ENCODE measurements at places on chromosomes 16 and 17. TPM values are rescaled to one million over a fixed set of nuclear protein-coding genes. Genes with fewer than 3 reads are reported as not detected.
A peak's percentile ranks its signal among the peaks of the same experiment; 100 is the strongest.

DNA sequence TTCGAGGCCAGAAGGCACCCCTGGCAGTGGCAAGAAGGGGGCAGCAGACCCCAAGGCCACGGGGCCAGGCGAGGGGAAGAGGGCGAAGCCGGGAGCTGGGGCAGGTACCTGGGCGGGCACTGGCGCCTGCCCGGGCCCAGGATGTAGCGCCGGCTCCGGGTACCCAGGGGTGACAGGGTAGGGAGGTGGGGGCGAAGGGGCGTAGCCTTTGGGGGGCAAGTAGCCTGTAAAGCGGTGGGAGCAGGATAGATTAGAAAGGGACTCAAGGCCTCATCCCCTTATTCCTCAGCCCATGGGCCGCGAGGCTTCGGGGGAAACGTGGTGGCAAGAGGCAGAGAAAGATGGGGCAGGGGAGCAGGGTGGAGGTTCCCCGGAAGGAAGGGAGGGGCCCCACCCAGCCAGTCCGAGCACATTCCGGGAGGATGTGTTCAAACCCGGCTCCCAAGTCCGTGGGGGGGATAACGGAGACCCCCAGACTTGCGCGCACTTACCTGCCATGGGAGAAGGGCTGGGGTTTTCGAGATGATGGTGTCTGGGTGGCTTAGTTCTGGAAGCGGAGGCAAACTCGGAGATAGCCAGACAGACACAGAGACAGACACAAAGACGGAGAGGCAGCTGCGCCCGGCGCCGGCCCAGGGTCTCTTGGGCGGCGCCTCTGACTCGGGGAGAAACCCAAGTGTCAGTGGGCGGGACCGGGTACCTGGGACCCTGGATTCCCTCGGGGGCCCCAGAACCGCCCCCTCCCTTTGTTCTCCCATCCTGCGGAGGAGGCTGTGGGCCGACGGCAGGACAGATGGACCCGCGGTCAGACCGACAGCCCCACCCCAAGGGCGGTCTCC lies 493 bp downstream of the PLSCR3 start:
- peak overlapping the region; percentile 97 for H3K4me3 ChIP-seq
- DNase-seq: peak; percentile 67
- H3K27ac ChIP-seq: peak overlapping the region; percentile 66
- H3K36me3 ChIP-seq: peaks cover 16% of the 10 kb centered on the region
- H3K4me1 ChIP-seq: peaks cover 10% of the 10 kb centered on the region

- peak overlapping the region; percentile 26 for H3K4me3 ChIP-seq
- no peak overlapping the region for H3K27ac ChIP-seq
- H3K4me1 ChIP-seq: peaks cover 32% of the 10 kb centered on the region
- no peaks in the 10 kb centered on the region for H3K27me3 ChIP-seq
These were observed 313 bp downstream of the UBTF start for GRCh38 chr17:44219108-44219615.

DNA sequence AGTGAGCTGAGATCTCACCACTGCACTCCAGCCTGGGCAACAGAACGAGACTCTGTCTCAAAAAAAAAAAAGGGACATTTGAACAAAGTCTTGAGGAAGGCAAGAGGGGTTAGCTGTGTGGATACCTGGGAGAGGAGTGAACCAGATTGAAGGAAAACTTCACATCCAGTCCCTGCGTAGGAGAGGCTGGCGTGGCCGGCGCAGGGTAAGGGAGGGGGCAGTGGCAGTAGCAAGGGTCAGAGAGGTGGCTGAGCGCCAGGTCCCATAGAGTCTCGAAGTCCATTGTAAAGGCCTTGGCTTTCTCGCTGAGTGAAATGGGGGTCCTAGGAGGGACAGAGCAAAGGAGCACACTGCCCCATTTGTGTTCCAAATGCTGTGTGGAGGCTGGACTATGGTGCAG lies 171.8 kb upstream of the WSCD1 start:
- no peaks in the 10 kb centered on the region for H3K36me3 ChIP-seq
- no peak overlapping the region for H3K4me3 ChIP-seq
- DNase-seq: no peak
- peaks cover 4% of the 10 kb centered on the region for H3K4me1 ChIP-seq

DNA sequence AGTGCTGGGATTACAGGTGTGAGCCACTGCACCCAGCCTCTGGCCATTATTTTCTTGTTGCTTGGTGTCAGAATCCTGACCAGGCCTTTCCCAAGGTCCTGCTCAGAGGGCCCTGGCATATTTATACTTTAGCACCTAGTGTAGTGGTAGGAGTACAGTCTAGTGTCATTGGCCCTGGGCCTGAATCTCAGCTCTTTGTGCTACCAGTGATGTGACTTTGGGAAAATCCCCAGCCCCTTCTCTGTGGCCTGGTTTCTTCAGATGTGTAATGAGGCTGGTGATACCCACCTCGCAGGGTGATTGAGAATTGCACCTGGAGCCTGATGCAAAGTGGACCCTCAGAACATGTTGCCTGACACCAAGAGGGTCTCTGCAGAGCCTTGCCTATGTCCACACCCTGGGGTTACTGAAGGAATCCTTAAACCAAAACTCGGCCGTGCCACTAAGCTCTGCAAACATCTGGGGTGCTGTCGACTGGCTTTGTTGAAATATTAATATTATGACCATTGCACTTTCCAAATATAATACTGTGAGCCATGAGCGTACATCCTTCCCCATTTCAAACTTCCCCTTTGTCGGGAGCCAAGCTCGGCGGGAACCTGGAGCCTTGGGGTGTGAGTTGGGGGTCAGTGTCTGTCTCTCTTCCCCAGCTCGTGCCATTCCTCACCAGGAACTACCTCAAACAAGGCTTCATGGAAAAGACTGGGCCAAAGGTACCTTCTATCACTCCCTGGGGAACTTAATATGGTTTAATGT lies 18.0 kb upstream of the RNF135 start:
- no peaks in the 10 kb centered on the region for H3K4me1 ChIP-seq
- no peaks in the 10 kb centered on the region for H3K27me3 ChIP-seq
- H3K27ac ChIP-seq: no peak overlapping the region
- no peak for DNase-seq
- H3K4me3 ChIP-seq: no peak overlapping the region

GRCh38 chr17:72697602-72698146 lies 394.8 kb downstream of the SLC39A11 start:
- H3K27ac ChIP-seq: no peak overlapping the region
- no peaks in the 10 kb centered on the region for H3K27me3 ChIP-seq
- no peak overlapping the region for H3K4me3 ChIP-seq
- DNase-seq: no peak

- H3K27me3 ChIP-seq: peaks cover 76% of the 10 kb centered on the region
- no peak overlapping the region for H3K27ac ChIP-seq
- no peaks in the 10 kb centered on the region for H3K4me1 ChIP-seq
These were observed 10.6 kb downstream of the SSTR5 start for GRCh38 chr16:1082952-1083675.

- H3K27ac ChIP-seq: no peak overlapping the region
- no peak overlapping the region for H3K4me3 ChIP-seq
- H3K36me3 ChIP-seq: no peaks in the 10 kb centered on the region
- peaks cover 13% of the 10 kb centered on the region for H3K27me3 ChIP-seq
- no peak for DNase-seq
These were observed 8.7 kb upstream of the PITPNA start for GRCh38 chr17:1571341-1571704.

- DNase-seq: no peak
- H3K27me3 ChIP-seq: peaks cover 5% of the 10 kb centered on the region
- H3K4me3 ChIP-seq: no peak overlapping the region
- H3K27ac ChIP-seq: no peak overlapping the region
- H3K36me3 ChIP-seq: peaks cover 5% of the 10 kb centered on the region
- H3K4me1 ChIP-seq: peaks cover 23% of the 10 kb centered on the region
These were observed 84.8 kb upstream of the CREBBP start for GRCh38 chr16:3965306-3965705.

DNA sequence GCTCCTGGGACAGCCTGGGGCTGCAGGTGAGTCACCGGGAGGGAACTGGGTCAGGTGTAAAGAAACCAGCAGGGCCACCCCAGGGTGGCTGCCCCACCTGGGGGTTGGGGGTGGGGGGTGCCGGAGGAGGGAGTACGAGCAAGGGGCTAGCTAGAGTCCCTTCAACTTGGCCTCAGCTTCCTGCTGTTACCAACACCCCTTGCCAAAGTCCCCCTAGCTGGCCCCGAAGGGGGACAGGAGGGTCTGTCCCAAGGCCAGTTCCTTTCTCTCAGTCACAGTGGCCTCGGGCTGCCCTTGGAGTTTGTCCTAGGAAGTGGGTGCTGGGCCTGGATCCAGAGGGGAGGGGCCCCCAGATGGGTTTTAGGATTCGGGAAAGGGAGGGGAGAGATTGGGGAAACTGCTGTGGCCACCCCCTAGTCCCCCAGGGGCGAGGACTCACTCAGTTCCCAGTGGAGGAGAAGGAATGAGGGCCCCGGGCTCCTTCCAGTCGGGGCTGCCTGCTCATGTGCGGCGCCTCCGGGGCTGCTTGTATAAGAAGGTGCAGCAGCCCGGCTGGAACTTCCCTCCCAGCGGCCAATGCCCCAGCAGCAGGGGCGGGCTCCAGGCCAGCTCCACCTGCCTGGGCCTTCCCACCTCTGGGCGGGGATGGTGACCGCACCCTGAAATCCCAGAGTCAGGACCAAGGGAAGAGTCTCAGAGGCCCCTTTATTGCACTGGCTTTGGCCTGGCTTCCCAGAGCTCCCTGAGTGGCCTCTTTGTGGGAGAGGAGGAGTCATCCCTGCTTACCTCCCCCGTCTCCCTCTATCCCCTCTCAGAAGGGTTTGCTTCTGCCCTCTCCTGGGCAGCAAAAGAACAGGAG lies 7.3 kb downstream of the ARHGAP27 start:
- no peak overlapping the region for H3K4me3 ChIP-seq
- peaks cover 3% of the 10 kb centered on the region for H3K27me3 ChIP-seq
- no peaks in the 10 kb centered on the region for H3K36me3 ChIP-seq
- no peaks in the 10 kb centered on the region for H3K4me1 ChIP-seq
- DNase-seq: no peak
- no peak overlapping the region for H3K27ac ChIP-seq

GRCh38 chr17:38881600-38882191 lies 11.8 kb downstream of the LASP1 start:
- H3K4me3 ChIP-seq: no peak overlapping the region
- peaks cover 5% of the 10 kb centered on the region for H3K36me3 ChIP-seq
- H3K27me3 ChIP-seq: no peaks in the 10 kb centered on the region
- peaks cover 100% of the 10 kb centered on the region for H3K4me1 ChIP-seq

- H3K27me3 ChIP-seq: peaks cover 33% of the 10 kb centered on the region
- DNase-seq: no peak
- no peaks in the 10 kb centered on the region for H3K36me3 ChIP-seq
- no peaks in the 10 kb centered on the region for H3K4me1 ChIP-seq
- no peak overlapping the region for H3K4me3 ChIP-seq
These were observed 73.2 kb upstream of the CIBAR2 start for GRCh38 chr16:85185303-85186100.

DNA sequence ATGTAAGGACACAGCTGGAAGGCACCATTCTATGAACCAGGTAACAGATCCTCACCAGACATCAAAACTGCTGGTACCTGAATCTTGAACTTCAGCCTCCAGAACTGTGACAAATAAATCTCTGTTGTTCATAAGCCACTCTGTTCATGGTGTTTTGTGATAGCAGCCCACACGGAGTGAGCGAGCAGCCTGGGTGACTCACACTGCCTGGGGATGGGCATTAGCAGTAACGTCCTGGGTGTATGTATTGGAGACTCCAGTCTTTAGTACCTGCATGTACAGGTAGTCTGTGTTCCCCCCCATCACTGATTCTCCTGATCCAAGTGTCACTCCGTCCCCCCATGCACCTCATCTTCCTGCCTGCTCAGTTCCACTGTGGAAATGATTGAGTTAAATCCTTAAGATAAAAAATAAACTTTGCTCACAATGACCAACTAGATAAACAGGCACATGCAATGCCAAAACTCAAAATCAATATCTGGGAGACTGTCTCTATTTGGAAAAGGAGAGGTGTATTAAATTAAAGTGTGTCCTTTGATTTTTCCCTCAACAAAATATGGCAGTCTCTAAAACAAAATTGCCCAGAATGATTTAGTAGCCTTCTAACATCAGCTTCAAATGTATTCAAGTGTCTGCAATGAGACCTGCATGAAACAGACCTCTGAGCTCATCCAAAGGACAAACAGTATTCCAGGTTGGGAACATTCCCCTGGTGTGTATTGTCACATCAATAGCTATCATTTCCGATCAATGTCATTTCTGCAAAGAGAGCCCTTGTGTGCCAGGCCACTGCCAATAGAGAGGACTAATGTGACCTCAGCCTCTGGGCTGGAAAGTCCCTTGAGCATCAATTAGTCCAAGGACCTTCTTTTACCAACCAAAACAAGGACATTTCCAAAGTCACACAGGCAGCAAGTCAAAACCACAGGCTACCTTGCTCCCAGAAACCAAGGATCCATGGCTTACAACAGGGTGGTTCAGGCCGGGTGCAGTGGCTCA lies 12.2 kb upstream of the VAT1L start:
- no peaks in the 10 kb centered on the region for H3K4me1 ChIP-seq
- H3K27ac ChIP-seq: no peak overlapping the region
- H3K36me3 ChIP-seq: no peaks in the 10 kb centered on the region
- DNase-seq: no peak

- no peaks in the 10 kb centered on the region for H3K4me1 ChIP-seq
- DNase-seq: no peak
- H3K36me3 ChIP-seq: no peaks in the 10 kb centered on the region
- no peak overlapping the region for H3K4me3 ChIP-seq
- H3K27ac ChIP-seq: no peak overlapping the region
These were observed 42.6 kb downstream of the GDE1 start for GRCh38 chr16:19479302-19479721.

DNA sequence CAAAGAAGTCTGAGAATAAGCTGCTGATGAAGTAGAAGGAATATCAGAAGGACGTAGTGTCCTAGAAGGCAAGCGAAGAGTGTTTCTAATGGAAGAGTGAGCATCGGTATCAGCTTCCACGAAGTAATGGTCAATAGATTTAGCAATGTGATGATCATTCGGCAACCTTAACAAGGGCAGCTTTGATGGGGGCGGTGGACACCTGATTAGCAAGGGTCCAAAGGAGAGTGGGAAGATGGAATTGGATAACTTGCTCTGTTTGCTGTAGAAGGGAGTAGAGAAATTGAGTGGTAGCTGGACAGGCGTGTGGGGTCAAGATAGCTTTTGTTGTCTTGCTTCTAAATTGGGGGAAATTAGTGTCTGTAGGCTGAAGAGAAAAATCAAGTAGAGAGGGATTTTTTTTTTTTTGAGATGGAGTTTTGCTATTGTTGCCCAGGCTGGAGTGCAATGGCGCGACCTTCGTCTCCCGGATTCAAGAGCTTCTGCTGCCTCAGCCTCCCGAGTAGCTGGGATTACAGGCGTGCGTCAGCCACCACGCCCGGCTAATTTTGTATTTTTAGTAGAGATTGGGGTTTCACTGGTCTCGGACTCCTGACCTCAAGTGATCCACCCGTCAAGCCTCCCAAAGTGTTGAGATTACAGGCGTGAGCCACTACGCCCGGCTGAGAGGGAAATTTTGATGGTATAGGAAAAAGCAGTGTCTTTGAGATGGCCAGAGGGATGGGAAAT lies 13.9 kb upstream of the HES7 start:
- H3K27ac ChIP-seq: peak overlapping the region; percentile 97
- peaks cover 28% of the 10 kb centered on the region for H3K4me1 ChIP-seq
- peaks cover 11% of the 10 kb centered on the region for H3K36me3 ChIP-seq
- peaks cover 11% of the 10 kb centered on the region for H3K27me3 ChIP-seq
- DNase-seq: no peak
- H3K4me3 ChIP-seq: peak overlapping the region; percentile 68

The RNF227 gene
- 5.2 TPM for total RNA-seq

The CTRL gene
- total RNA-seq: 14.2 TPM

The AXIN2 gene
- 37.7 TPM for total RNA-seq

The MYO1C gene
- 41.4 TPM for total RNA-seq

The KCTD19 gene
- total RNA-seq: not detected

The HMOX2 gene
- total RNA-seq: 70.5 TPM

The CES4A gene
- 17.0 TPM for total RNA-seq

The ZFPM1 gene
- total RNA-seq: 29.9 TPM

The HOXB2 gene
- total RNA-seq: 21.0 TPM

The SNX20 gene
- 69.6 TPM for total RNA-seq

The ELMO3 gene
- total RNA-seq: 11.7 TPM

The SEPTIN12 gene
- not detected for total RNA-seq

The SMIM22 gene
- not detected for total RNA-seq
